ENCODE measurements at places on chromosomes 1 and 21.

DNA sequence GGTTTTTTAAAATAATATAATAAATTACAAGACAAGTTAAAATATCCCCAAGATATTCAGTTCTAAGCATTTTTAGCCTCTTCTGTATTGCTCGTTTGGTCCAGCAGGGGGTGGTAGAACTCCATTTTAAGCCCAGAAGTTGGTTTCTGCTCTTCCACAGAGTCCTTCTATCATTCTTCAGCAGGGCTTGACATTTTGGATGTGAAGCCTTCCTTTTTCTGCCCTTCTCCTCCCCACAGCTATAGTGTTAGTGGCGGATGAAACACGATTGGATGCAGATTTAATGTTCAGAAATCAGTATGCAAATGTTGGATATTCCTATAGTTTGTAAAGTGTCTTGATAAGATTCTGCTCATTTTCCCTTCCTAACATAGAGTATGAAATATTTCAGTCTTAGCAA is 1.4 kb downstream of the NCAM2 start:
- DNase-seq: peak; percentile 2

- DNase-seq: no peak
These were observed 351.9 kb downstream of the FAM72C start for GRCh38 chr1:143619851-143620250.

DNA sequence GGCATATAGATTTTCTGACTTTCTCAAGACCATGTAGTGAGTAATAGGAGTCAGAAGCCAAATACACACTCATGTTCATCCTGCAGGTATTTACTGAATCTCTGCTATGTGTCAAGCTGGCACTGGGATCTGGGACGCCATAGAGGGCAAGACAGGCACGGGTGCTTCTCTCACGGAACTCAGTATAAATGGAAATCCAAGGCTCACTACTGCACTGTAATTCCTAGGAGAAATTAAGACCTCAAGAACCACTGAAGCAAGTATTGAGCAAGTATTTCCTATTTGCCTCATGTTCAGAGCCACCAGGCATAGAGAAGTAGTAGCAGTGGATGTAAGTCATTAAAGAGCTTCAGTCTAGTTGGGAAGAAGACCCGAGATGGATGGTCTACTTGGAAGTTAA is 38.9 kb downstream of the EIF2D start:
- DNase-seq: no peak

GRCh38 chr21:26095131-26095530 is 75.4 kb downstream of the APP start:
- no peak for DNase-seq

- no peak for DNase-seq
These were observed 1089.8 kb upstream of the NCAM2 start for GRCh38 chr21:19908390-19908789.

DNA sequence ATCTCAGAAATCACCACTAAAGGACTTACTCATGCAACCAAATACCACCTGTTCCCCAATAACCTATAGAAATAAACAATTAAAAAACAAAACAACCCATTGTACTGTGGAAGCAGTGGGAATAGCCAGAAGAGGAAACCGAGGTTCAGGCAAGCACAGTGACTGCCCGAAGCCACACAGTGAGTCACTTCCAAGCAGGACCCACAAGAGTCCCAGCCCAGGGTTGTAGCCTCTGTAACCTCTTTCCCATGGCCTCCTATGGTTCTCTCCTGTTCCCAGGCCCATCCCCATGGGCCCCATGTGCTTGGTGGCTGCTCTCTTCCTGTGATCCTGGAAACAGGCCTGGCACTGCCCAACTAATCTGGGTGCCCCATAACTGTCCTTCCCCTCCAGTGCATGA is 29.0 kb upstream of the HTR1D start:
- DNase-seq: peak; percentile 68

- DNase-seq: no peak
These were observed 23.9 kb upstream of the MEF2D start for GRCh38 chr1:156524481-156524869.

GRCh38 chr1:109919303-109919702 is 8.7 kb downstream of the CSF1 start:
- DNase-seq: no peak

GRCh38 chr1:42690477-42691156 is 8.4 kb downstream of the YBX1 start:
- no peak for DNase-seq

DNA sequence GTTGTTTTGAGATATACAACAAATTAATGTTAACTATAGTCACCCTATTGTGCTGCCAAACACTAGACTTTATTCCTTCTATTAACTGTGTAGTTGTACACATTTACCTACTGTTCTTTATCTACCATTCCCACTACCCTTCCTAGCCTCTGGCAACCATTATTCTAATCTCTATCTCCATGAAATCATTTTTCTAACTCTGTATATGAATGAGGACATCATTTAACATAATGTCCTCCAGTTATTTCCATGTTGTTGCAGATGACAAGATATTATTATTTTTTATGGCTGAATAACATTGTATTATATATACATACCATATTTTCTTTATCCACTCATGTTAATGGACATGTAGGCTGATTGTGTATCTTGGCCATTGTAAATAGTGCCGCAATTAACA is 366.3 kb downstream of the TBX15 start:
- no peak for DNase-seq

DNA sequence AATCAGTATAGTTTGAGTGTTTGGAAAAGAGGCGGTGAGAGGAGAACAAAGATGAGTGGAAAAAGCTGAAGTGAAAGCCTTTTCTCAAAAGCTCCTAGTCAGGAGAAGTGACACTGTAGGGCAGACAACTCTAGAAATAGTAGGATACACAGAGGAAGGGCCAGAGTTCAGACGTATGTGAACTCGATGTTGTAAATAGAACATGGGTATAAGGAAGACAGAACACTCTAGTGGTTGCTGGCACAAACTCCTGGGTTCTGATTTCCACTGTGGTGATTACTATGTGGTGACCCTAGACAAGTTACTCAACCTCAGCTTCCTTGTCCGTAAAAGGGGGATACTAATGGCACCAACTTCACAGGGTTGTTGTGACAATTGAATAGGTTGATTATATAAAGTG is 30.2 kb upstream of the MGST3 start:
- DNase-seq: no peak

DNA sequence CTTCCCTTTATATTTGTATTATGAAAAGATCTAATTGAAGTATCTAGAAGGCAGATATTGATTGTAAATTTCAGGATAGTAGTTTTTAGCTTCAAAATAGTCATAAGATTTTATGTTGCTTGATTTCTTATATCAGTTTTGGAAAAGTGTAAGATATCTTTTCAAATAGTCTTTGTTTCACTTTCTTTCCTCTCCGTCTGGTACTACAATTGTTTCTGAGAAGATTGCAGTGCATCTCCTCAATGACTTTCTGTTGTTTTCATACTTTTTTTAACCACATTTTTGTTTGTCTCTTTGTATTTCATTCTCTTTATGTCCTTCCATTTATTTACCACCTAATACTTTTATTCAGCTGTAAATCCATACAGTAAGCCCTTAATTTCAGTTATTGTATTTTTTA is 964.6 kb upstream of the B3GALT2 start:
- DNase-seq: no peak

GRCh38 chr1:147379889-147380288 is 137.4 kb downstream of the CHD1L start:
- DNase-seq: no peak

- no peak for DNase-seq
These were observed 122.5 kb downstream of the TRIM33 start for GRCh38 chr1:114388432-114389003.

DNA sequence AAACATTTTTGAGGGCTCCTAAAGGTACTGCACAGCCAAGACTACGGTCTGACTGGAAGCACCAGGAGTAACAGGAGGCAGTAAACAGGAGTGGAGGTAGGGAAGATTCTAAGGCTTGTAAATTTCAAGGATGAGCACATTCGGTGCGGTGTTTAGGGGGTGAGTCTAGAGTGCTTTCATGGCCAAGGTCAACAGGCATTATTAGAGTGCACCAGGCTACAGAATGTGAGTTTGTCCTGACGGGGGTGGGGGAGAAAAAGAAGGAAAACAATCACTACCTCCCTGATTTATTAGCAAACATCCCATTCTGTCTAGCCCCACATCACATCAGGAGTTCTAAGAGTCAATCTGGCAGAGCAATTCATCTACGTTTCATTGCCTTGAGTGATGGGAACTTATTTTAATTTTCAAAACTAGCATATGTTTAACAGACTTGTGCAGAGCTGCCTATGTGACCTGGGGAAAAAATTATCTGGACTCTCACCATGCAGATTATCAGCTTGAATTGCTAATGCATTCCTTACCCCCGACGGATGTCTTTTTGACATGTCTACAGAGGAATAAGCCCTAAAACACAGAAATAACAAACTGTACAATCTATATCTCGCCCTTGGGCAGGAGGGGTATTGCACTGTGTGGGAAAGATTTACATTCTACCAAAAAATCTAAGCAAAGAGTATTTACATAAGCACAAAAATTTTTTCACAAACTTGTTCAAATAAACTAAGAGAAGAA is 45.0 kb downstream of the APP start:
- DNase-seq: no peak

- no peak for DNase-seq
These were observed 541.0 kb upstream of the ADGRL4 start for GRCh38 chr1:79547514-79547913.

DNA sequence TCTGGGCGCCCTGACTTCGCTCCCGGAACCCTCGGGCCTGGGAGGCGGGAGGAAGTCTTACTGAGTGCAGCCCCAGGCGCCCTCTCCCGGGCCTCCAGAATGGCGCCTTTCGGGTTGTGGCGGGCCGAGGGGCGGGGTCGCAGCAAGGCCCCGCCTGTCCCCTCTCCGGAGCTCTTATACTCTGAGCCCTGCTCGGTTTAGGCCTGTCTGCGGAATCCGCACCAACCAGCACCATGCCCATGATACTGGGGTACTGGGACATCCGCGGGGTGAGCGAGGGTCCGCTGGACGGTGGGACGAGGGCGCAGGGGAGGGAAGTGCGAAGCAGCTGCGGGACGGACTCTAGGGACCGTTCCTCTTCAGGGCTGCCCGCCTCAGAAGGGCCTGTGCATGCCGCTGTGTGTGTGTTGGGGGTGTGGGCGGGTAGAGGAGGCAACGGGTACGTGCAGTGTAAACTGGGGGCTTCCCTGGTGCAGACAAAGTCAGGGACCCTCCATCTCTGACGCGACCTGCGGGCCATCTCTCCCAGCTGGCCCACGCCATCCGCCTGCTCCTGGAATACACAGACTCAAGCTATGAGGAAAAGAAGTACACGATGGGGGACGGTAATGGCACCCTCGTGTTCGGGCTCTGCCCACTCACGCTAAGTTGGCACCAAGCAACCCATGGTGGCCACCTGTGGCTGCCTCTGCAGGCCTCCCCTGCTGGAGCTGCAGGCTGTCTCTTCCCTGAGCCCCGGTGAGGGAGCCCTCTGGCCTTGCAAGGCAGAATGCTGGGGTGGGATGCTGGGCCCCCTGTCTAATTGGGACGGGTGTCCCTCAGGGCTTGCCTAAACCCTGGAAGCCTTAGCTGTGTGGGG is at the start of gene GSTM1:
Gene GSTM1, plus strand, starts transcription at position 177 of the 859 bp plus-strand sequence. Its CDS starts 57 bp downstream, at position 234.
- DNase-seq: no peak

DNA sequence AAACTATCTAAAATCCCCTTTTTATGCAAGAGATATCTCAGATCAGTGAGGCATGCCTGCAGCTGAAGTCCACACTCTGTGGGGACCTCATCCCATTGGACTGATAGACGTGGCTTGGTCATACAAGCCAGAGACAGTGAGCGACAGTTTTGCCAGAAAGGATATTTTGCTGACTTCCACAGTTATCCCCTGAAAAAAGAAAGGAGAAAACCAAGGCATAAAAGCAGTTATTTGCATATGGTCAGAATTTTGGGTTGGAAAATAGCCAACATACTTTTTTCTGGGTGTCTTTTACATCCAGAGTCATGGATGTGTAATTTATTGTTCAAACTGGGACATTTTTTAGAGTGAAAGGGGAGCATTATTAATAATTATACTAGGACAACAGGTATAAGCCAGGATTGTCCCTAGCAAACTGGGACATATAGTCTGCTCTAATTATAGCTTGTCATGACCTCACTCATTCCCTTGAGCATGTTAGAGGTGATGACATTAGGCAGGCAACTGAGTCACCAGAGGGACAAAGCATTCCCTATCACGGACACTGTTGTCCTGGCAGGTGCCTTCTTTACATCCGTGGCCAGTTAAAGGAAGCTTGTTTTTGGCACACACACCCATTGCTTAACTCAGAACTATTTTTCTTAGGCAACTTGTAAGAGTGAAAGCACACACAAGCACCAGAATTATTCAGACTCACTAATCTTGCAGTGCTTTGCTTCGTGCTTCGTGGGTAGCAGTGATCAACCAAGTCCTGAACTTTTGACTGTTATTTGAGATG is 65.5 kb downstream of the PRRX1 start:
- peak; percentile 4 for DNase-seq

DNA sequence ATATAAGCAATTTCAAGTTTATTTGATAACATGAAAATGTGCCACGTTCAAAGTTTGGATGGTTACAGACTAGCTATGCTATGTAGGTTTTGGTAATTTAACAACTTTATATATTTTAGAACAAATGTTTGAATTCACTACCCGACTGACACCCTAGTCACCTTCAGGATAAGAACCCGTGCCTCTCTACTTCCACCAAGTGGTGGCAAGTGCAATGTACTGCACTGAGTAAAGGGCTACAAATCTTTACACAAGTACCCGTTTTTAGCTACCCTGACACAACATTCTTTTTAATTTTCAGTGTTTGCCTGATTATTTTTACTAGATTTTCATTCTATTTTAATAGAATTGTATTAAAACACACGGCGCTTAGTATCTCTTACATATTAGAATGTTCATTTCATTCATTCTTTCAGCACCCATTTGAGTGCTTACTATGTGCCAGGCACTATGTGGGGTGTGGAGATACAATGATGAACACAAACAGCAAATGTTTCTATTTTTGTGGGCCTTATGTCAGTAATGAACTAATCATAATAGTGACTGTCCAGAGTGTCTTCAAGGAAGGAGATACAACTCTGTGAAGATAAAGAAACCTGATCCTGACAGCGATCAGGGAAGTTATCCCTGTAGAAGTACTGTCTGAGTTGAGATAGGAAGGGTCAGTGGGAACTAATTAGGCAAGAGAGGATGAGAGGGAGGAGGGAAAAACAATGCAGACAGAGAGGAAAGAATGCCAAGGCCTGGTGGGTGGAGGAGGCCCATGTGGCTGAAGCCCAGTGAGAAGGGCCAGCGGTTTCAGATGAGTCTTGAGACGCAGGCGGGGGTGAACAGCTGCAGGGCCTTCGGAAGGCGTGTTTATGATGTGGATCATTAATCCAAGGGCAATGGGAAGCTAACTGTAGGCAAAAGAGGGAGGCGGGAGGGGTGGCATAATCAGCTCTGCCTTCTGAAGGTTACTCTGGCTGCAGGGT is 3.8 kb downstream of the LCA5L start:
- peak; percentile 63 for DNase-seq

DNA sequence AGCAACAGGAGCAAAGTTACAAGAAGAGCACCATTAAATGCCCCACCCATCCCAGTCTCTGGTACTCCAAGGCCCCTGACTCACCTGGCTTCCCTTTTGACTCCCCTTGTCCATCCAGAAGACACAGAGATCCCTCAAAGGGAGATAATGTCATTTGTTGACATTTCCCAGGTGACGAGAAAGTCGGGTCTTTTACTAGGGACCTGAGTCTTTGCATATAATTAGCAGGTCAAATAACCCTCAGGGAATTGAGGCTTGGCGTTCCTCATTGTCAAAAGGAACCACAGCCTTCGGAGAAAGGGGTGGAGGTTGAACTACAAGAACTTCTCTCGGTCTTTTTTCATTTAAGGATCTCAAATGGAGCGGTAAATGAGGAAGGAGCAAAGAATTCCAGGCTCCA is 133.2 kb downstream of the PROX1 start:
- no peak for DNase-seq

- DNase-seq: no peak
These were observed 44.9 kb upstream of the SLC30A10 start for GRCh38 chr1:219973213-219973612.

Data from dermis microvascular lymphatic vessel endothelial cell (primary cell).